Cardiac fibroblast (primary cell): ENCODE measurements at places on chromosomes 3 and 15.

DNA sequence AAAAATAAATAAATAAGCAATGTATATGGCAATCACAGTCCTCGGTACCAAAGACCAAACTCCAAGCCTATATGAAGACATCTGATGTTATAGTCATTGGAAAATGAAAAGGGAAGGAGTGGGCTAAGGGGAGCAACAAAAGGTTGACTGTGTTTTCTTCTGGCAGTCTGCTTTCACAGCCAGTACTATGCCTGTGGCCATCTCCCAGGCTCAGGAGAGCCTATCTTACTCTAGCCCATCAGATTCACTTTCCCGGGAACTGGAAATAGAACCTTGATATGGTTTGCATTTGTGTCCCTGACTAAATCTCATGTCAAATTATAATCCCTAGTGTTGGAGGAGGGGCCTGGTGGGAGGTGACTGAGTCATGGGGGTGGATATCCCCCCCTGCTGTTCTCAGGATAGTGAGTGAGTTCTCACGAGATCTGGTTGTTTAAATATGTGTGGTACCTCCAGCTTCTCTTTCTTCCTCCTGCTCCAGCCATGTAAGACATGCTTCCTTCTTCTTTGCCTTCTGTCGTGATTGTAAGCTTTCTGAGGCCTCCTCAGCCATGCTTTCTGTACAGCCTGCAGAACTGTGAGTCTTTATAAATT, 105.3 kb downstream of the PLCH1 start:
- DNase-seq: no peak

DNA sequence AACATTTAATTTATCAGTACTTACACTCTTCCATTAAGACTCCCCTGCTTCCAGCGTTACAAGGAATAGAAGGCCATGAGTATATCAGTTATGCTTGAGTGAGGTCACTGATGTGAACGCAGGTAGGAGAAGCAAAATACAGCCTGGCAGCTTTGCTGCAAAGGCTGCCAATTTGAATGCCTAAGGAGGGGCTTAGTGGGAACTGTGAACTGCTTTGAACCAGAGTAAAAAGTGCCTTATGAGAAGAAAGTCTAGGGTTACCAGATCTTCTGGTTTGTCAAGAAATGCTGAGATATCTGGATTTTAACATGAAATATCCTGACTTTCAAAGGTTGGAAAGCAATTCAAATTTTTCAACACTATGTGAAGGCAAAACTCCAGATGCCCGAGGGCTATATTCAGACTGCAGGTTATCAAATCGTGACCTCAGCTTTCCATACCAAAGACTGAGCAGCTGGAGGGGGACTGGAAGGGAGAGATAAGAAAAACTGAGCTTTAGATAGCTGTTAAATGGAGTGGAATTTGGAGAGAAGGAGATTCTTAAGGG, 446.3 kb upstream of the NECTIN3 start:
- no peak for DNase-seq

DNA sequence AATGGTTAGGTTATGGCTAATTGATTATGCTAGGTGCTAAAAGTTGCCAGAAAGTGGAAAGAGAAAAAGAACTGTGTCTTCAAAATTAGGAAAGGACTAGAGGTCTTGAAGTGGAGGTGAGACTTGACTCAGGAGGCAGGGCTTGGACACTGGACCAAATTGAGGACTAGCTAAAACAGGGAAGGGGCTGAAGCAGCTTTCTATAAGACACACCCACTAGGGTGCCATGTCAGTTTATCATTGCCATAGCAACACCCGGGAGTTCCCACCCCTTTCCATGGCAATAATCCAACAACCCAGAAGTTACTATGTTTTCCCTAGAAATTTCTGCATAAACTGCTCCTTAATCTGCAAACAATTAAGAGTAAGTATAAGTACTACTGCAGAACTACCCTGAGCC, 42.9 kb upstream of the MITF start:
- no peak for DNase-seq

DNA sequence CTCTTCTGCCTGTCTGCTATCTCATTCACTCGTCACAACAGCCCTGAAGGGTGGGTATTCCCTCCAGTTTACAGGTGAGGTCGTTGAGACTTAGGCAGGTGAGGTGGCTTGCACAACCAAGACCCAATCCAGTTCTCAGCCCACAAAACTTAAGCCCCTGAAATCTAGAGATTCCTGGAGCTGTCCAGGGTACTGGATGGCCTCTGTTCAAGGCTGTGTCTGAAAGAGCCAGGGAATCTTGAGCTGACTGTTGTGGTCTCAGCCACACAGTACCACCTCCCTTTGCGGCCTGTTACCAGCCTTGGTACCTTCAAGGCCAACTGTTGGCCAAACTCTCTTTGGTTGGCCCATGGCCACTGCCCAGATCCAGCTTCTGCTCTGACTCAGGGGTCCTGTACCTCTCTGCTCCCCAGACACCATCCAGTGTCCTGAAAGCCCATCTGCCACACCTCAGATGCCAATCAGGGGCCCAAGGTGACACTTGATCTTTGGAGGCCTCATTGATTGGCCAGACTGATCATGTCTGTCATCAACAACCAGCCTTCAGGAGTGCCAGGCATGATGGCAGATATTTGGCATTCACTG, 10.9 kb upstream of the FAM107A start:
- DNase-seq: peak; percentile 51

- DNase-seq: no peak
These were observed 46.8 kb upstream of the LPP start for GRCh38 chr3:188106887-188107830.

- DNase-seq: peak; percentile 72
These were observed 165.1 kb downstream of the PPM1L start for GRCh38 chr3:160921020-160921635.

DNA sequence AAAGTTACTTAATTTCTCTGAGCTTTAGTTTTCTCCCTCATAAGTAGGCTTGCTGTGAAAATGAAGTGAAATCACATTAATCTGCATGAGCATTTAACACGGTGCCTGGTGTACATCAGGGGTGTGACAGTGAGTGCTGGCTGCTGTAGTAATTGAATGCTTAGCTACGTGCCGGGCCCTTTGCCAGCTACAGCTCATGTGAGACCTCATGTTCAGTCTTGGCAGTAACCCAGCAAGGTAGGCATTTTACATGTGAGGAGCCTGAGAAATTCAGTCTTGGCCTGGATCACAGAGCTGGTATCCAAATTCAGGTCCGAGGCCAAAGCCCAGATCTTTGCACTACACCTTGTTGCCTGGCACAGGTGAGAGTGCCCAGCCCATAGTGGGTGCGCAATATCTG, 9.1 kb downstream of the GHRL start:
- no peak for DNase-seq
